ENCODE measurements at places on chromosomes 13 and 19. TPM values are rescaled to one million over a fixed set of nuclear protein-coding genes. Genes with fewer than 3 reads are reported as not detected.

- H3K27me3 ChIP-seq, result no peaks in the 10 kb centered on the region
- peaks cover 11% of the 10 kb centered on the region for H3K36me3 ChIP-seq
- peak overlapping the region; percentile 7 for H3K4me3 ChIP-seq
- peaks cover 31% of the 10 kb centered on the region for H3K4me1 ChIP-seq
- H3K27ac ChIP-seq, result no peak overlapping the region
Observed at GRCh38 chr19:12482509-12482886, 2.1 kb downstream of the ZNF709 start.

- no peak for DNase-seq
- H3K27ac ChIP-seq, result peak overlapping the region; percentile 96
- H3K4me1 ChIP-seq, result peaks cover 22% of the 10 kb centered on the region
- peaks cover 10% of the 10 kb centered on the region for H3K36me3 ChIP-seq
Observed at GRCh38 chr19:31214997-31215396, 134.2 kb downstream of the TSHZ3 start.

ZNF296 gene
- 4.8 TPM for total RNA-seq

- H3K4me1 ChIP-seq, result no peaks in the 10 kb centered on the region
- no peak for DNase-seq
- no peak overlapping the region for H3K4me3 ChIP-seq
- no peaks in the 10 kb centered on the region for H3K27me3 ChIP-seq
- no peak overlapping the region for H3K27ac ChIP-seq
Observed at GRCh38 chr13:85091631-85092234, 707.5 kb downstream of the SLITRK6 start.

KLK12 gene
- total RNA-seq, result not detected

GRCh38 chr19:10518444-10519361, 1.5 kb upstream of the S1PR5 start:
- H3K4me1 ChIP-seq, result peaks cover 21% of the 10 kb centered on the region
- H3K27me3 ChIP-seq, result peaks cover 66% of the 10 kb centered on the region
- H3K36me3 ChIP-seq, result peaks cover 2% of the 10 kb centered on the region

- H3K4me1 ChIP-seq, result peaks cover 2% of the 10 kb centered on the region
- no peak for DNase-seq
- H3K27ac ChIP-seq, result no peak overlapping the region
- H3K27me3 ChIP-seq, result peaks cover 24% of the 10 kb centered on the region
- H3K4me3 ChIP-seq, result no peak overlapping the region
Observed at GRCh38 chr13:50650592-50651504, 192.6 kb downstream of the DLEU7 start.

GRCh38 chr13:76198568-76199163, 562.5 kb downstream of the LMO7 start:
- no peaks in the 10 kb centered on the region for H3K27me3 ChIP-seq
- H3K36me3 ChIP-seq, result no peaks in the 10 kb centered on the region

- DNase-seq, result no peak
- H3K4me3 ChIP-seq, result no peak overlapping the region
- peaks cover 20% of the 10 kb centered on the region for H3K36me3 ChIP-seq
- H3K4me1 ChIP-seq, result peaks cover 25% of the 10 kb centered on the region
- H3K27ac ChIP-seq, result no peak overlapping the region
Observed at GRCh38 chr19:35177377-35178274, 23.1 kb downstream of the FXYD5 start.

DNA sequence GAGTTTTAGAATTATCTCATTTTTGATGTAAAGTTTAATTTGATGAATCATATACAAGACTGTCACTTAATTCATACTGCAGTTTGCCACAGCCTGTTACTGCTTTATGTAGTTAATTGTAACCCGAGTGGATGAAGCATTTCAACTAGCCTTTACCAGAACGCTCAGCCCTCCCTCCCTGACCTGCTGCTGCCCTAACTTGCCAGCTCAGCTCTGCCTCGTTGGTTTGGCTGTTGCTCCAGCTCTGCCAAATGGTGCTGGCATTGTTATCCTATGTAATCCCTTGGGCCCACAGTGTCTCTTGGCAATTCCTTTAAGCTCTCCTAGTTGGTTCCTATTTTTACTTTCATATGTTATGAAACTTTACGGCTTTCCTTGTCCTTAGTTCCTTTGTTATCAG, 113.3 kb downstream of the LMO7 start:
- H3K4me1 ChIP-seq, result peaks cover 2% of the 10 kb centered on the region
- no peak overlapping the region for H3K27ac ChIP-seq
- H3K36me3 ChIP-seq, result peaks cover 7% of the 10 kb centered on the region

GRCh38 chr19:3137119-3137518, 1.3 kb downstream of the GNA15 start:
- H3K4me3 ChIP-seq, result peak overlapping the region; percentile 75
- peaks cover 12% of the 10 kb centered on the region for H3K36me3 ChIP-seq
- peaks cover 37% of the 10 kb centered on the region for H3K4me1 ChIP-seq
- no peak for DNase-seq

DNA sequence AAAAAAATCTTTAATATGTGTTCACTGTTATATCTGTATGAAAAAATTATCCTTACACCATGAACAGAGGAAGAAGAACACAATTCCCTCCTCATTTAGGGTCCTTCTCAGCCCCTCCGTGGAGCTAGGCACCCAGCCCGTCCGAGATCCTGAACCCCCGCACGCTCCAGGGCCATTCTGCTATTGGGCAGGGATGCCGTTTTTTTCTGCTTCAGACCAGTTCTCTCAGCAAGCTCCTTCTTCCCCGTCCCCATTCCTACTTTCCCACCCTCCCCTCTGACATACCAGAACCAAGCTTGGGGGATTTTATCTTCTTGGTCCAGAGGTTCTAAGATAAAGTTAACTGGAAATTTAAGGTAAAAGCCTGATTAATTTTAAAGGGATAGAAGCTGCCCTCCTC, 36.2 kb downstream of the ATP12A start:
- peaks cover 14% of the 10 kb centered on the region for H3K4me1 ChIP-seq
- no peak overlapping the region for H3K4me3 ChIP-seq
- DNase-seq, result no peak
- H3K27me3 ChIP-seq, result peaks cover 15% of the 10 kb centered on the region
- no peak overlapping the region for H3K27ac ChIP-seq
- peaks cover under 1% of the 10 kb centered on the region for H3K36me3 ChIP-seq

- no peak overlapping the region for H3K27ac ChIP-seq
- DNase-seq, result no peak
- H3K4me1 ChIP-seq, result no peaks in the 10 kb centered on the region
Observed at GRCh38 chr19:22332924-22333323, 46.7 kb downstream of the ZNF729 start.

TMIGD2 gene
- total RNA-seq, result 49.3 TPM

- H3K27me3 ChIP-seq, result no peaks in the 10 kb centered on the region
- no peak overlapping the region for H3K27ac ChIP-seq
- H3K4me3 ChIP-seq, result no peak overlapping the region
- no peaks in the 10 kb centered on the region for H3K36me3 ChIP-seq
Observed at GRCh38 chr13:92460479-92460878, 766.1 kb upstream of the GPC6 start.

GRCh38 chr13:80030491-80030890, 310.4 kb downstream of the SPRY2 start:
- H3K36me3 ChIP-seq, result no peaks in the 10 kb centered on the region
- no peak for DNase-seq
- H3K4me1 ChIP-seq, result no peaks in the 10 kb centered on the region
- H3K27me3 ChIP-seq, result no peaks in the 10 kb centered on the region

GRCh38 chr19:35251456-35251855, 2.7 kb downstream of the LSR start:
- peaks cover 14% of the 10 kb centered on the region for H3K36me3 ChIP-seq
- H3K27me3 ChIP-seq, result peaks cover 4% of the 10 kb centered on the region
- no peak overlapping the region for H3K27ac ChIP-seq
- no peak overlapping the region for H3K4me3 ChIP-seq
- DNase-seq, result peak; percentile 4
- peaks cover 16% of the 10 kb centered on the region for H3K4me1 ChIP-seq

- peak overlapping the region; percentile 48 for H3K27ac ChIP-seq
- peaks cover 21% of the 10 kb centered on the region for H3K4me1 ChIP-seq
- H3K27me3 ChIP-seq, result peaks cover 76% of the 10 kb centered on the region
- no peak overlapping the region for H3K4me3 ChIP-seq
- peaks cover 7% of the 10 kb centered on the region for H3K36me3 ChIP-seq
Observed at GRCh38 chr13:99970651-99971575, 654 bp downstream of the ZIC5 start.

DNA sequence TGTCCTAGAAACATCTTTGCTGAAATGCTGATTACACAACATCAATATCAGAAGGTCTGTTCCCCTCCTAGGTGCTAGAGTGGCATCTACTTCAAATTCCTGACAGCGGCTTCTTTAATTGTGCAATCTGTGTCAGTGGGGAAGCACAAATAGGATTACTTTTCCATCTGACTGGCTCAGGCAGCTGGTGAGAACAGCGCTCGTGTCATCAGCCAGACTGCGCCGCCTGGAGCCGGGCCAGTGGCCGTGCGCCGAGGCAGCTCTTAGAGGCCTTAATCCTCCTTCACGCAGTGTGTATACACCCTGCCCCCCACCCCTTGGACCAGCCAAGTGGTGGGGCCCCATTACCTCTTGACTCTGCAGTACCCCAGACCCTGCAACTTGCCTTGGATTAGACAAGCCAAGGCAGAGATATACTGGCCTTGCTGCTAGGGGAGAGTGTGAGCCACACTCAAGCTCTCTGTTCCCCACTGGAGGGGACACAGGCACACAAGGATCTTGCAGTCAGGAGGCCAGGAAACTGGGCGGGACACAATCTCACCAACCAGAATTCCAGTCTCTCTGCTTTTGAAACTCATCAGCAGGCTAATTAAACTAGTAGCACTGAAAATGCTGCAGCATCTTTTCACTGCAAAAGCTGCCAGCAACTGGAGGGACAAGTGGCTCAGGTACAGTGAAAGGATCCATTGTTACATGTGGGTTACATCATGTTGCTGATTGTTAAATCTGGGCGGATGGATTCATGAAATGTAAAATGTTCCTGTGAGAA, 48.9 kb upstream of the EPHX3 start:
- no peaks in the 10 kb centered on the region for H3K27me3 ChIP-seq
- H3K4me1 ChIP-seq, result peaks cover 43% of the 10 kb centered on the region
- H3K36me3 ChIP-seq, result peaks cover 2% of the 10 kb centered on the region
- H3K27ac ChIP-seq, result no peak overlapping the region

PPAN gene
- total RNA-seq, result 104 TPM

DNA sequence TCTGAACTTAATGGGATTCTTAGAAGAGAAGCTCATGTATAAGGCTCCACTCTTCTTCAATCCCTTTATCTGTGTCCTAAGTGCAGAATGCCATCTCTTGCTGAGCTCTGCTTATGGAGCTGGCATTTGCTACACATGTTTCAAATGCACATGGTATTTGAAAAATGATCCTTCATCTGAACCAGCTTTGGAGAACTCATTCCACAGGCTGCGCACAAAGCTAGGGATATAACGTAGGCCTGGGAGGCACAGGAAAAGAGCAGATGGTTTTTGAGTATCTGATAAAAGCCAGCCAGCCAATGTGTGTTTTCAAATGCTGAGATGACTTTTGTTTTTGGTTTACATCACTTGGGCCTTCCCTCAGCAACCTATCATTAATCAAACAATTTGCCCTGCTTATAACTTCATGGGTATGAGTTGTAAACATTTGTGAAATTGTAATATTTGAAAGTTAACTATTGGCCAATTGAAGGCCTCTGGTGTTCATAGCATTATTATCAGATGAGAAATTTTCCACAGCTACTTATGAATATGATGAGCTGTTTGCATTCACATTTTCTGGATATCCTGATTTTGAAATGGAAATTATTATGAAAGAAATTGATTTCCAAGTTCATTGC, 729.0 kb downstream of the FGF9 start:
- H3K27ac ChIP-seq, result no peak overlapping the region
- no peaks in the 10 kb centered on the region for H3K36me3 ChIP-seq
- DNase-seq, result no peak
- H3K4me1 ChIP-seq, result no peaks in the 10 kb centered on the region
- no peaks in the 10 kb centered on the region for H3K27me3 ChIP-seq

GRCh38 chr13:94305463-94305862, 174.0 kb downstream of the DCT start:
- peaks cover 5% of the 10 kb centered on the region for H3K27me3 ChIP-seq
- no peak overlapping the region for H3K27ac ChIP-seq
- no peak overlapping the region for H3K4me3 ChIP-seq
- H3K4me1 ChIP-seq, result no peaks in the 10 kb centered on the region
- no peaks in the 10 kb centered on the region for H3K36me3 ChIP-seq

GRCh38 chr13:33176526-33176925, 109.0 kb downstream of the STARD13 start:
- no peak overlapping the region for H3K4me3 ChIP-seq
- no peaks in the 10 kb centered on the region for H3K36me3 ChIP-seq
- no peak for DNase-seq
- H3K27ac ChIP-seq, result no peak overlapping the region
- H3K4me1 ChIP-seq, result no peaks in the 10 kb centered on the region

- no peaks in the 10 kb centered on the region for H3K4me1 ChIP-seq
- DNase-seq, result no peak
- H3K27ac ChIP-seq, result no peak overlapping the region
- H3K36me3 ChIP-seq, result no peaks in the 10 kb centered on the region
- peaks cover 10% of the 10 kb centered on the region for H3K27me3 ChIP-seq
- H3K4me3 ChIP-seq, result peak overlapping the region; percentile 41
Observed at GRCh38 chr19:409516-410242, 732 bp upstream of the C2CD4C start.

IL12RB1 gene
- total RNA-seq, result 56.4 TPM

- H3K4me1 ChIP-seq, result peaks cover 15% of the 10 kb centered on the region
- H3K4me3 ChIP-seq, result no peak overlapping the region
- no peak for DNase-seq
- H3K36me3 ChIP-seq, result peaks cover 9% of the 10 kb centered on the region
Observed at GRCh38 chr13:114047358-114047881, 73.5 kb upstream of the C13orf46 start.

TTC9B gene
- total RNA-seq, result not detected

DNA sequence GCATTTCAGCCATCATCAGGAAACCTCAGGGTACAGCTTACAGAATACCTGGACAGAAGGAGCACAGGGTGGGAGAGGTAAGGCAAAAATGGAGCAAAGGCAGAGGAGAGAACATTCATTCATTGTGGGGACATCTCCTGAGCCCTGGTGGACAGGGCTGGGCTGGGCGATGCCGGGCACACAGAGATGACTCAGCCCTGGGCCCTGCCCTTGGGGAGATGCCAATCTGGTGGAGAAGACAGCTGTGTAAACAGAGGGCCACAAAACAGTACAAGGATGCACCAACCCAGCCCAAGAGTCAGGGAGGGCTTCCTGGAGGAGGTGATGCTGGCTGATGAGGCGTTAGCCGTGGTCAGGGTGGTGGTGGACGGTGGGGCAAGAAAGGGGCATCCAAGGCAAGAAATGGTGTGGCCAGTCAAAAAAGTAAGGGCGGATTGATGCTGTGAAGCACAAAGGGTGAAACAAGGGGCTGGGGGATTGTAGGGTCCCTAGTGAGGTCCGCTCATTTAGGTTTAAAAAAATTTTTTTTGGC, 3.6 kb upstream of the HAS1 start:
- H3K4me3 ChIP-seq, result no peak overlapping the region
- no peaks in the 10 kb centered on the region for H3K4me1 ChIP-seq
- no peak overlapping the region for H3K27ac ChIP-seq
- no peaks in the 10 kb centered on the region for H3K36me3 ChIP-seq
- no peak for DNase-seq

DNA sequence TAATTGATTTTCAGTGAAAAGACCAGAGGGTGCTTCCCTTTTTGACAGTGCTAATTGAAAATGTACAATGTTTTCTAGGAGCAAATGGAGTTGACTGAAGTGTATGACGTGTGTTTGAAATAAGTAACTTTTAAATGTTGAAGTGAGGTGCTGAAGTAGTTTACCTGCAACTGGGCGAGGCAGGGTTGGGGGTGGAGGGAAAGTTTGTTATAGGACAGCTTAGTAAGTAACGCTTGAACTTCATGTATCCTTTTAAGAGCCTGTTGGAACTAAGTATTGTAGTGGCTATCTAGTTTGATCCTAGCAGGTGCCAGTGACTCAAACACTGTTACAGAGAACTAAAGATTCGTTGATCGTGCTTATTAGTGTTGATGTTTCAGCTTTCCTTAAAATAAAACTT, 5.9 kb downstream of the SLAIN1 start:
- peaks cover 27% of the 10 kb centered on the region for H3K36me3 ChIP-seq
- no peak for DNase-seq
